Hematopoietic multipotent progenitor cell (in vitro differentiated cells): ENCODE measurements at places on chromosomes 4 and X.

GRCh38 chr4:97548943-97549583, 594.2 kb downstream of the STPG2 start:
- no peak for DNase-seq

GRCh38 chrX:357693-358471, 28.8 kb downstream of the PPP2R3B start:
- peak; percentile 57 for DNase-seq

- DNase-seq = peak; percentile 83
Observed at GRCh38 chrX:133323431-133323830, 91.9 kb downstream of the GPC4 start.

DNA sequence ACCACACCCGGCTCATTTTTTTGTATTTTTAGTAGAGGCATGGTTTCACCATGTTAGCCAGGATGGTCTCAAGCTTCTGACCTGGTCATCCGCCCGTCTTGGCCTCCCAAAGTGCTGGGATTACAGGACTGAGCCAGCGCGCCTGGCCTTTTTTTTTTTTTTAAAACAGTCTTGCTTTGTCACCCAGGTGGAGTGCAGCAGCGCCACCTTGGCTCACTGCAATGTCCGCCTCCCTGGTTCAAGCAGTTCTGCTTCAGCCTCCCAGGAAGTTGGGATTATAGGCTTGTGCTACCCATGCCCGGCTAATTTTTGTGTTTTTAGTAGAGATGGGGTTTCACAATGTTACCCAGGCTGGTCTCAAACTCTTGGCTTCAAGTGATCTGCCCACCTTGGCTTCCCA, 28.9 kb downstream of the ZFX start:
- no peak for DNase-seq

DNA sequence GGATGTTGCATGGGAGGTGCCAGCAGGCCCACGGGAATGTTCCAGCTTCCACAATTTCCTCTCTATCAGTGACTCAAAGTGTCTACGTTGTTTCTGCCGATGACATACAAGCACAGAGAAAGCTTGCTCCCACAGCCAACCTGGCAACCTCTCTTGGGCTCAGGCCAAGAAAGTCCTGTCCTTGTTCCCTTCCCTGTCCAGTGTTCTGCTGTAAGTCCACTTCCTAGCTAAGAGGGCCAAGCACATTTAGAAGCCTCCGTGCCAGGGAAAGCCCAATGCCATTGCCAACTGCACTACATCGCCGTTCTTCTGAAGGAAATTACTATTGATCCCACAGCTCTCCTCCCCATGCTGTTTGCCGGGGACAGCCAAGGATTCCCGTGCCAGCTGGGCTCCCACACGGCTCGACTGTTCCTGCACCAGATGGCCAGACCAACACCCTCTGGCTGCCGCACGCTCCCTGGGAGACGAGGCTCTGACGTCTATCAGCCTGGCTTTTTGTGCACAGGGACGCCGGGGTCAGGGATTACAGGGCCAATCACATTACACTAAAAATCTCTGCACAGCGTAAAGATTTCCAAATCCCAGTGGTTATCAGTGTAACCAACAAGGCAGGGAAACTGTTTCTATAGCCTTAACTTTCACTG, 284.0 kb downstream of the BCOR start:
- DNase-seq = no peak

DNA sequence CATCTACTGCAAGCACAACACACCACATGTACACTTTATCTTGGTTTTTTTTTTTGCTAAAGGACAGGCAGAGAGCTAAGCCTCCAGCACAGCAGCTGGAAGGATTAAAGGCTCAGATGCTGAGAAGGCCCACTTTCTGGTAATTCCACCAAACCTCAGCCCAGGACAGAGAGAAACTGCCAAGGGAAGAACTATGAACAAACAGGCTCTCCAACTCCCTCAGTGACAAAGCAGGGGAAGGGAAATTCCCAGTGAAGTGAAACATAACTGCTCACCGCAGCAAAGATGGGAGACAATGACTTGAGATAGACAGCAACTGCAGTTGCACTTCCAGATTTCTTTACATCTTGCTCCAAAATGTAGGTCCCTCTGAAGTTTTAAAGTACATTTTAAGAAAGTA, 4.8 kb downstream of the PROM1 start:
- DNase-seq = no peak

GRCh38 chr4:123974386-123975149, 578.0 kb downstream of the SPRY1 start:
- no peak for DNase-seq

DNA sequence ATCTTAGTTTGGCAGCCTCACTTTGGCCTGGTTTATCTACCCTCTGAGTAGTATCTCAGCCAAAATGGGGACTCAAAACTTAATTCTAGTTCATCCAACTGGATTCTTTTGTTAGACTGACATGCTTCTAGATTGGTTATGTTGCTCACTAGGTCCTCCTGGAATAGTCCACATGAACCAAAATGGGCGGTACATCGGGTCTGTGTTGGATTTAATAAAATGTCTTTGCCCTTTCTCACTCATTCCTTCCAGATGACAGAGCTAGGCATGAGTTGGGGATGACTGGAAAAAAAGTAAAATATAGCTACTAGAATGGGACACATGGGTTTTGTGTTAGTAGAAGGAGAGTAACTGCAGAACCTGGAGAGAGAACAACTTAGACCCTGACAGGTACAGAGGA, 247.9 kb downstream of the CCSER1 start:
- no peak for DNase-seq

DNA sequence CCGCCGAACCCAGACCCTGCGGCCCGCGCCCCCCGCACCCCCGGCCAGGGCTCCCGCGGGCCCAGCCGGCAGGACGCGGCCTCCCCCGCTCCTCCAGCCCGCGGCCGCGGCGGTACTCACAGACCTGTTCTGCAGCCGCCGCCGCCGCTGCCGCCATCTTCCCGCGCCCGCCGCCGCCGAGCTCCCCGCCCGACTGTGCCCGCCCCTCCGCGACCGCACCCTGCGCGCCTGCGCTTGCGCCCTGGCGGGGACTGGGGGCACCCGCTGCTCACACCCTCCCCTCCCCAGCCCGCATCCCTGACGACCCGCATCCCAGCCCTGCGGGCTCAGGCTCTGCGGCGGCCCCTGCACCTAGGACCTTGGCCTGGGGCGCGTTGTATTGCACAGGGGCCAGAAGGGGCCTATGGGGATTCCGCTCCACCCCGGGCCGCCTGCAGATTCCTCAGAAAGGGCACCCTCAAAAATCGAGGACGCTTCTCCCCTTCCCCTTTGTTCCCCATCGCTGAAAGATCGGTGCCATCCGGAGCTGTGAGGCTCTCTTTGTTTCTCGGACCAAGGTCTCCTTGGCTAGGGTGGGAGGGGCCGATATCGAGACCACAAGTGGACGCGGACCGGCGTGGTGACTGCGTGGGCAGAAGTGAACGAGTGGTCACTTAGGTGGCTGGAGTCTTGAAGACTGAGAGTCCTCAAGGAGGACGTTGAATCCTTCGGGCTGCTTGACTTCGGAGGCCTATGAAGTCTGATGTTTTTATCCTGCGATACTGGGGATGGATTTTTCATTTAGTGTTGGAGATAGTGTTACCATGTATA, at the start of gene SGCB:
Gene SGCB, minus strand, starts transcription at position 197 of the 810 bp plus-strand sequence. Its CDS starts 40 bp downstream, at position 157.
- DNase-seq = no peak

DNA sequence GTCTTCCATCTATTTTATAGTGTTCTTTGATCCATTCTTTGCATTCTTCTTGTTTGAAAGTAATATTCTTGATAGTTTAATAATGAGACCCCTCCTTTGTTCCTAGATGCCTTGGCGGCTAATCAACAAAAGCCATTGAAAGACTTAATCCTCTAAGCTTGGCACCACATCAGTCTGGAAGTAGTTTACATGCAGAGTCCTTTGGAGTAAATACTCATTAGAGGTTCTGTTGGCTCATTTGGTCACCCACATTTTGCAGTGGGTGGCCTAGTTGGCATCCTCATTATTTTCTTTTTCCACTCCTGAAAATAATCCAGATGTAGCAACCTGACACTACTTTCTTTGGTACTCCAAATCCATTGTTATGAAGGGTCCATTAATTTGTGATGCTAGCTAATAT, 64.5 kb downstream of the DKK2 start:
- DNase-seq = no peak

DNA sequence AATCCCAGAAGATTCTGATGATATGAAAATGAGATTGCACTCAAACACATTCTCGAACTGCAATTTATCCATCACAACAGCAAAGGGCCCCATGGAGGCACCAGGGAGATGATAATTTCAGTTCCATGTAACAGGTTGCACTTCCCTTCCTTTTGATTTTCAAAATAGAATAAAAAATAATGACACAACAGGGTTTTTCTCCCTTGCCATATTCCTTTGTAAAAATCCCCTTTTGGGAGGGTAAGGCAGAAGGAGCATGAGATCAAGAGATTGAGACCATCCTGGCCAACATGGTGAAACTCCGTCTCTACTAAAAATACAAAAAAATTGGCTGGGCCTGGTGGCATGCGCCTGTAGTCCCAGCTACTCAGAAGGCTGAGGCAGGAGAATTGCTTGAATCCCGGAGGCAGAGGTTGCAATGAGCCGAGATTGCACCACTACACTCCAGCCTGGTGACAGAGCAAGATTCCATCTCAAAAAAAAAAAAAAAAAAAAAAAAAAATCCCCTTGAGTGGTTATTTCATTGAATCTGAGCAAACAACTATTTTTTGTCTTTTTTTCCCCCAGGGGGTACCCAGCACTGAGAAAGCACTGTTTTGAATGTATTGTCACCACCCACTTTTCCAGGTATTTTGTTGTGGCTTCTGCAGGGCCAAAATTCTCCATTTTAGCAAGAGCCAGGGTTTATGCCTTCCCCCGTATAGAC, 26.7 kb downstream of the TBC1D9 start:
- no peak for DNase-seq

DNA sequence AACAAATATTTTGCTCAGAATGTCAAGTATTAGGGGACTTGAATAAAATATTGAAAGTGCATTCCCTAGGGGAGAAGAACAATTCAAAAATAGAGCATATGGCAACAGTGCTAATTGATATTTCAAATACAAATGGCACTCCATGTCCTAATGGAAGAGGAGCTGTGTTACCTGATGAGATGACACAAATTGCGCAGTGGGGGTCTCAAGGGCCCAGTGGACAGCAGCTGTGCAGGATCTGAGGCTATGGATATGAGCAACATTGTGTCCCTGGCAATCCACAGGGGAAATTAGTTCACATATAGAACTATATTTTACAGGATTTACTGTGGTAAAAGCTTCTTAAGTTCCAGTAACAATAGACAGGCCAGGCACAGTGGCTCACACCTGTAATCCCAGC, 17.4 kb upstream of the USP46 start:
- no peak for DNase-seq

DNA sequence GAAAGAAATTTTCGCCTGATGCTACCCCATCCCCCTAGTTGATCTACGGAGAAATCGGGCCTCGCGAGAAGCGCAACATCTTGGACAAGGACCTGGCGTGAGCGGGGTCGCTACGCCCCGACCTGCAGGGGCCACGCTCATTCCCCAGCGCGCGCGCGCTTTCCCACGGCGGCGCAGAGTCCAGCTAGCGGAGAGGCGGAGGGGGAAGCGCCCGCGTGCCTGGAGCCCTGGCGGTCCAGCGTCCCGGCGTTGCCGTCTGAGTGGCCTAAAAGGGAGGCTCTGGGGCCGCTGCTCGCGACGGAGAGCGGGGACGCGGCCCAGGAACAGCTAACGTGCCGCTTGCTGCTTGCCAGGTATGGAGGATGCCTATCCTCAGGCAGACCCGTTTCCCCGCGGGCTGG, 6.0 kb upstream of the SOX3 start:
- no peak for DNase-seq

DNA sequence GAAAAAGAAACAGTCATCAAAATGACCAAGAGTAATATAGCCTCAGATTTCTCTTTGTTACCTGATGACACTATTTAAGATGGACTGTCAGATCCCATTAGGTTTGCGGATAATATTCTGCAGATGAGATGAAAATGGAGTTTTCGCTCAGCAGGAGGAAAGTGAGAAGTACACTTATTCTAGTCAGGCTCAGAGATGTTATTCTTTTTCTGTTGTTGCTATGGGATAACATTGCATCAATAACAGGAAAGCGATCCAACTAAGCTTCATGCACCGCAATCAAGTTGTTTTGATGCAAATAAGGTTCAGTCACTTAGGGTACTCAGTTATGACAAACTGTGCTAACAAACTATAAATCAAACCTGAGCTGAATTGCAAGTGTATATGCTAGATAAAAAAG, 415.0 kb downstream of the CCSER1 start:
- DNase-seq = peak; percentile 57

DNA sequence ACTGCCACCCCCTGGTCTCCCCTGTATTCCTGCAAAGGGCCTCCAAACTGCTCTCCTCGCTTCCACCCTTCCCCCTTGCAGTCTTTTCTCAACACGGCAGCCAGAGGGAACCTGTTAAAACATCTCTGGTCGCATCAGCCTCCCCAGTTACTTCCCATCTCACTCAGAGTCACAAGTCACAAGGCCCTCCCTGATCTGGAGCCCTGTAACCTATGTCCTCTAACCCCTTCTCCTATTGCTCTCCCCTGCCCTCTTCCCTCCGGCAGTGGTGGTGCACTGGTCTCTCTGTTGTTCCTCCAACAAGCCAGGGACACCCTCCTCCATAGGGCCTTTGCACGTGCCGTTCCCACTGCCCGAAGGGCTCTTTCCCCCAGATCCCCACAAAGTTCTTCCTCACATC, 73.2 kb downstream of the SH3KBP1 start:
- DNase-seq = no peak

- DNase-seq = no peak
Observed at GRCh38 chrX:149962859-149963757, 24.8 kb upstream of the EOLA2 start.

GRCh38 chr4:6325788-6326290, 56.2 kb downstream of the WFS1 start:
- DNase-seq = no peak
